Right atrium auricular region (tissue), 2 donors: ENCODE measurements at places on chromosomes 4 and X. TPM values are rescaled to one million over a fixed set of nuclear protein-coding genes. Genes with fewer than 3 reads are reported as not detected.

DNA sequence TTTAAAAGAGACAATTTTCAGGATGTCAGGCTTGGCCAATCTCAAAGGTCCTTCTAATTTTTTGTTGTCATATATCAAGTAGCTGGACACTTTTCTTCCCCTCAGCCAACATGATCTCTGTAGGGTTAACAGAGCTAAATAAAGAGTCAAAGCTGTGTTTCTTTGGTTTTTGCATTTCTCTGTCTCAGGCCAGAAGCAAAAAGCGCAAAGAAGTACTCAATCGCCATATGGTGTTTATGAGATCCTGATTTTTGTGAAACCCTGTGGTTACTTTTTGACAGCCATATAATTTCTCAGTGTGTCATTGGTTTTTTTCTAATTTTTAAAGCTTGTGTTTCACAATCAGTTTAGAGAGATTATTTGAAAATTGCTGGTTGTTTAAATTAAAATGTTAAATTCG is 111.9 kb downstream of the MAPK10 start:
- DNase-seq = no peak

Gene SPANXN3
- not detected for total RNA-seq

Gene GAGE1
- total RNA-seq = not detected

Gene HTR2C
- not detected for total RNA-seq

Gene CASP6
- 8.6 TPM for total RNA-seq

Gene HPGDS
- total RNA-seq = 0.63 TPM

Gene HS3ST1
- 8.4 TPM for total RNA-seq
